ENCODE measurements at places on chromosomes 3 and 15.

GRCh38 chr15:39682366-39682765, 100.3 kb downstream of the FSIP1 start:
- no peak for DNase-seq

GRCh38 chr15:95016511-95017229, 785.3 kb downstream of the MCTP2 start:
- DNase-seq, result no peak

DNA sequence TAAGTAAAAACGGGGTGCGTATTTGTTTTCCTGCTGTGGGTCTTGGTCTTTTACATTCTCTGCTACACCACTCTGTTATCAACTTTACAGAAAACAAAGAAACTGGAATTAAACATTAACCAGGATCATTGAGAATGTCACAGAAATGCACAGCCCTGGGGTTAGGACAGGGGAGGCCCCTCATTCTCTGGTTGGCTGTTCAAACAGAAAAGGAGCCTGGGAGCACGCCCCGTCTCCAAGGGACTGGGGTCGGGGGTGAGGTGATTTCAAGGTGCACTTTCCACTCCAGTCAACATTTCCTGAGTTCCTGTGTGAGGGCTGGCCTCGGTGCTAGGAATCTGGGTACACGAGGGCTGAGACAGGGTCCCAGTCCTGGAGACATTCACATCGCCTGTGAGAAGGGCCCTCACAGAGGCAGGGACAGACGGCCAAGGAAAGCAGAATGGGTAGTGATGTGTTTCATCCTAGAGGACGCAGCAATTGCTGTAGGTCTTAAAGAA, 30.3 kb downstream of the CPN2 start:
- DNase-seq, result no peak

DNA sequence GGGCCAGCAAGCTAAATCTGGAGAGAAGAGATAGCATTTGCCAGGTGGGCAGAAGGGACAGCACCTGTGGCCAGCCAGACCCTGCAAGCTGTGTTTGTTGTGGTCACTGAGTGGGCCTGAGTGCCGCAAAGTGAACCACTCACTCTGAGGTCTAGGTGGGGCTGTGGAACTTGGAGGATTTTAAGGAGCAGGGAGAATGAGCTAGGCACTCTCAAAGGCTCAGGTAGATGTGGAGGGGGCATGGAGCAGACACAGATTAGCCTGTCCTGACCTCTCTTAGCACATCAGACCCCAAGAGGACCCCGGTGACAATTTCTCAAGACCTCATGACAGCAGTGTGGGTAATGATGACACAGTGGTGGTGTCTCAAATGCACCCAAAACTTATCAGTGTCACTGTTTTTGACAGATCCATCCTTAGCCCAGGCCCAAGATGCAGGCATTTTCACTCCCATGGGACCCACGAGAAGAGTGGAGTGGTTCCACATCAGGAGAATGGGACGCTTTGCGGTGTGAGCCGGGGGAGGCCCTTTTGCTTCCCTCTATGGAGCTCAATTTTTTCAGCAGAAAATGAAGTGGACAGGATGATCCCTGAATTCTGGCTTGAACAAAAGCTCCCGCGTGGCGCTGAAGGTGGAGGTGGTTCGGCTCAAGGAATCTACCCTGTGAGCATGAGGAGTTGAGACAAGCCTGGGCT, 43.8 kb upstream of the TLE3 start:
- DNase-seq, result no peak

DNA sequence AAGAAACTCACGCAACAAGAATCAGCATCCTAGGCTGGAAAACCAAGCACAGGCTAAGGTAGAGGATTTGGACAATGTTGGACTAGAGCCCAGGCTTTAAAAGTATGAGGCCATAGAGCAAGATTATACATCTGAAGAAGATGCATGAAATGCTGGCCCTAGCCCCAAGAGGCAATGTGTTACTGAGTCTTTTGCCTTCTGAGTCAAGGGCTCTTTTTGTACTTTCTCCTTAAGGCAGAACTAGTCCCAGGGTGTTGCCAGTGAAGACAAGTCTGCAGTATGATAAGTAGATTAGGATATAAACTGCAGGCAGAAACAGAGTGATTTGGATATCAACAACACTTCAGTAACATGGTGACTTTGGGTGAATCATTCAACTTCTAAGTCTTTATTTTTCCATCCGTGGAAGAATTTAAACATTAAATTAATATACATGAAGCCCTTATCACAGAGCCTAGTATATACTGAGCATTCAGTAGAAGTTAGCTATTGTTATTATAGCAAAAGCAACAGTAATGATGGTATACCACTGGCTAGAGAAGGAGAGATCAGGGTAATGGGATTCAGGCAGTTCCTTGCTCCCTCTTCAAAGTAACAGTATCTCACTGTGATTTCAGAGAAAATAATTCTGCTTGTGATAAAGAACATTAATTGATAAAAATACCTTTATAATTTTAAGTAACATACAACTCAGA, 99.9 kb upstream of the MLF1 start:
- no peak for DNase-seq

GRCh38 chr3:154050216-154050615, 71.0 kb upstream of the ARHGEF26 start:
- DNase-seq, result no peak

DNA sequence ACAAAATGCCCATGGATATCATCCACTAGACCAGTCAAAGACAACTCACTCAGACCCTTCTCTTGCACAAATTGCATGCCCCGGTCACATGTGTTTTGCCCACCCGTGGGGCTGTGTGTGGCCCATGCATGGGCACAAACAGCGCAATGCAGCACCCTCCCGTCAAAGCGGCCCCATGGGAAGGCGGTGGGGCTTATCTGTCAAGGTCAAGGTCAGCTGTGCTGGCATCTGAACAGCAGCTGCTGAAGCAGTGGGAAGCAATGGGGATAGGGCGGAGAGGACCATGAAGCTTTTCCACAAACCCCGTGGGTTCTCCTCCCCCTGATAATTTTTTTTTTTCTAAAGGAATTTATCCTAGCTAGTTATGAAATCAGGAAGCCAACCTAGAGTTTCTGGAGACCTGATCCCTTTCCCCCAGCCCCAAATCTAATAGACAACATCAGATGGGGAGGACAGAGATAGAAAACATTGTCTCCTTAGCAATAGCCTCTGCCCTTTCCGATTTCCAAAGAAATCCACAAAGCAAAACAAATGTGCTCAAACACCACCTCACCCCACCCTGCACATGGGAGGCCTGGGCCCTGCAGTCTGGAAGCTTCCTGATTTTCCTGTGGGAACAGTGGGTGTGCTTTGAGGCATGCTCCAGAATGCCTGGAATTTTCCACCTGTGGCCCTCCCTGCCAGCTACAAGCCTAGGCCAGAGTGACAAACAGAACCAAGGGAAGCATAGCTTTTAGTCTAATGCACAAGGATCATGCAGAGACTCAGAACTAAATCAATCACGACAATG, 84.4 kb downstream of the BDH1 start:
- no peak for DNase-seq

Data from BJ (cell line).